ENCODE measurements at places on chromosomes 12 and 14. TPM values are rescaled to one million over a fixed set of nuclear protein-coding genes. Genes with fewer than 3 reads are reported as not detected.

GRCh38 chr12:105467710-105468366, 137.3 kb downstream of the C12orf75 start:
- DNase-seq: no peak

- DNase-seq: no peak
Observed at GRCh38 chr14:49858383-49858782, 5.8 kb upstream of the NEMF start.

DNA sequence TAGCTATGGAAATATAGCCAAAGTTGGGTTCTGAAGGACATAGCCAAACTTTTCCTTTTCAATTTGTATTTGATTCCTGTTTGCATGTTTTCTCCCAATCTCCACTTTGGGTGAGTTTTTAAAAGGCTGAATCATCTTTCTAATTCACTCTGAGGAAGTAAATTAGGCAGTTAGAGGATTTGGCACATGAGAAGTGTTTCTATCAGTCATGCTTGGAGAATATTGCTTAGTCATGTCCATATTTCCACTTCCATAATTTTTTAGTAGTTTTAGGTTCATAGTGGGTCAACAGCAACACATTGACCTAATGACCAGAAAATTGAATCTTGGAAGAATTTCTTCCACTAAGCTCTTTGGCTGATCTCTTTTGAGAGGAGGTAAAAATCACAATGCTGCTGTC, 21.8 kb downstream of the IRAK3 start:
- DNase-seq: no peak

- no peak for DNase-seq
Observed at GRCh38 chr12:97938031-97938430, 475.4 kb downstream of the RMST start.

DNA sequence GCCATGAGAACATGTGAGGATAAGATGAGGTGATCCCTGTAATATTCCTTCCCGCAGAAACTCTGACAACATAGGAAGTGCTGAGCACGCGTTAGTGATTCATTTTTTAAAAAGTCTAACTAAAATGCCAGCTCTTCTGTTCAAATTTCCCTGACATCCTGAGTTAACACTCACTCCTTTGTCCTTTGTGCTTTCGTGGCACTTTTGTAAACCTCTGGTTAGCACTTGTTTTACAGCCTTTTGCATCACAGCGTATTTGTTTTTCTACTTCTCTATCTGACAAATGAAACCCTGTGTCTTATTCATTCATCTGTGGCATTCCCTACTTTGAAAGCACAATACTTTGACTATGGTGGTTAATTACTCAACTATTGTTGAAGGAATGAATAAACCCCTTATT, 313.6 kb downstream of the NUAK1 start:
- no peak for DNase-seq

Gene CPNE6
- total RNA-seq: 3.3 TPM

Gene TDRD9
- total RNA-seq: 0.68 TPM

DNA sequence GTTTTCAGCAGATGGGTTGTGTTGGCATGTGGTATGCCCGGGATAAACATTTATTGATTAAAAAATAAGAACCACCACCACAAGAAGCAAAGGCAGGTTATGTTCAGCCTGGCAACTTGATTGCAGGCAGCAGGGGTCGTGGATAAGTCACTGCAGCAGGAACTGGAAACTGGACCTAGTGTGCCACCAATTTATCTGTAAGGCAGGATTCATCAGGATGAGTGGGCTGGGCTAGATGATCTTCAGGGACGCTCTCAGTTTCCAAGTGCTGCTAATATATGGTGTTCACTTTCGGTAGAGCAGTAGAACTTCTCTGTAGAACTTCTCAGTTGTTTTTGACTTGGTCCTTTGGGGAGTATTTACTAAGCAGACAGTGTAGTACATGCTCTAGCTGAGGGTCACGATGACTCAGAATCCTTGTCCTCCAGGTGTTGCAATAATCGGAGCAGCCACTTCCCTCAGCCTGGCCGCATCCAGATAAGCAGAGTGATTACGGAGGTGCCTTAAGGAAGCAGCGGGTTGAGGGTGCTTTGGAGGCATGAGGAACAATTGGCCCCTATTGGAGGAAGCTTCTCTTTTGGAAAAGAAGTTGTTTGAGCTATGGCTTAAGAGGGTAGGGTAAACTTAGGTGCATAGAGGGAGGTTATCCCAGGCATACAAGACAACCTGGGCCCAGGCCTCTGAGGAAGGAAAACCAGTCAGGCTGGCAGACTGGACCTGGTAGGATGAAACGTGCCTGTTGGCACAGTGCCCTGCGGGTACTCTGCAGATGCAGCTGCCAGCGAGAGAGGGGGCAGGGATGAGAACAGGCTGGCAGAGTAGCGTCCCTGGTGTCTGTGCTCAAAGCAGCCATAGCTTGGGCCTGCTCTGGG, 104.0 kb downstream of the GPR135 start:
- peak; percentile 84 for DNase-seq

DNA sequence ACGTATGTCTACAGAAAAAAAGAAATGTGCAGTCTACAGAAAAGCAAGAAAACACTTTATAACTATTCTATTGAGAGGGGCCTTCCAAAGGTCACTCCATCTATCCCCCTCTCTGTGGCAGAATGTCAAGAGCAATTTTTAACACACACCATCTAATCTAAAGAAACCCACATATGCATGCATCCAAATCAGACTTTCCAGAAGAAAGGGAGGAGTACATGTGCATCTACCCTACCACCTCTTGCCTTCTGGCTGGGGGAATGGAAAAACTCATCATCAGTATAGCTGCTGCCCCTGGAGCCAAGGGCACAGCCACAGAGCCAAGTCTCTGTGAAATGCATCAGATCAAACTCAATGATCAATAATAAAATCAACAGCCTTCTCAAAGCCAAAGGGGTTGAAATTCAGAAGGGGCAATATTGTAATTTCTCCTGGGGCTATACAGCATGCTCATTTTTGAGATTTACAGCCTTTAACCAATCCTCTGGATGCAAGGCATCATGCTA, 63.9 kb downstream of the ANO2 start:
- DNase-seq: no peak

Gene OLR1
- not detected for total RNA-seq

Gene TPPP2
- not detected for total RNA-seq

Gene CLMN
- total RNA-seq: 5.7 TPM

Gene TCP11L2
- 38.4 TPM for total RNA-seq

- DNase-seq: peak; percentile 72
Observed at GRCh38 chr12:122870867-122871664, 24.9 kb downstream of the VPS37B start.

- no peak for DNase-seq
Observed at GRCh38 chr14:21860172-21860571, 186.6 kb upstream of the OR4E1 start.

Gene CDCA4
- 7.6 TPM for total RNA-seq

- DNase-seq: no peak
Observed at GRCh38 chr12:74963867-74964331, 245.7 kb downstream of the KCNC2 start.

DNA sequence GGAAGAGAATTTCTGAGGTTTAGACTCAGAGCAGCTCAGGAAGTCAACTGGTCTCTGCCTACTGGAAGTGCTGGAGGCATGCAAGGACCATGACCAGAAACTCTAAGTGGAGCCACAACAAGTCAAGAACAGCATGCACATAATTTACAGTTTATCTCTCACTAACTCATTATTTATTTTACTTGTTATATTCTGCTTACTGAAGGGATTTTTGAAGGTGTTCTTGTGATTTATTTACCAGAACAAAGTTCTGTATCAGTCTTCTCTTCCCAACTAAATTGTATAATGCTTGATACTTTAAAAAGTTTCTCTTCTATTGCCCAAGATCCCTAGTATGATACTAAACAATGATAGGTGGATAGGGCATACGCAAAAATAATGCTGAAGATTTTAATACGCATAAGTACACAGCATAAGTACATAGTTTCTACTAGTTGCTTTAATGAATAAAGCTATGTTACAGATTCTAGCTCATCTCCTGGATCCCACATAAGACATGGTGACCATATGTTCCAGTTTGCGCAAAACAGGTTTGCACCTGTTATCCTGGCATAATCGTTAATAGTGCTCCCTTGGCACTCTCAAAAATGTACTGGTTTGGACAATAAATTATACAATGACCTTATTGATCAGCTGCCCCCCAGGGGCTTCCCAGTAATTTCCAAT, 11.6 kb upstream of the SPTB start:
- no peak for DNase-seq

- DNase-seq: no peak
Observed at GRCh38 chr12:41656454-41656853, 468.3 kb downstream of the PDZRN4 start.

Gene GZMB
- not detected for total RNA-seq
